ENCODE measurements at places on chromosomes 4 and X.

GRCh38 chrX:47217121-47217851, 1.2 kb upstream of the CDK16 start:
- peak; percentile 68 for DNase-seq

DNA sequence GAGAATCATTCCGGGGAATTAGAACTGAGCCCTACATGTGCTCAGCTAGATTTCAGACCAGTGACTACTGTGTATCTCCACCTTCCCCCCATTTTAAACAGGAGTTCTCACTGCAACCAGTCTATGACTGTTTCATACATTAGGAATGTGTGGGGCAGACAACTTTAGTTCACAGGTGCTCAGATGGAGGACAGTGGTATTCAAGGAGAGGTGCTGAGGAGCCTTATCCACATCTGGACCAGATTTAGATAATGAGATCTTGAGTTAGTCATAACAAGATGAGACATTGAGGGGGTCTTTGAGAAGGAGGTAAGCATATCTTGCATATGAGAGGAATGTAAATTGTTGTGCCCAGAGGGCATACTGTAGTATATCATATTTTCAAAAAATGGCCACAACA, 32.8 kb upstream of the RELL1 start:
- no peak for DNase-seq

- no peak for DNase-seq
Observed at GRCh38 chrX:27976284-27976683, 5.0 kb downstream of the DCAF8L1 start.

- DNase-seq = no peak
Observed at GRCh38 chr4:46922205-46922604, 13.2 kb upstream of the COX7B2 start.

- peak; percentile 93 for DNase-seq
Observed at GRCh38 chr4:122826553-122827257, at the start of gene FGF2. Gene FGF2, plus strand, starts transcription at chr4:122826831. Its CDS starts 344 bp downstream, at chr4:122827175.

- no peak for DNase-seq
Observed at GRCh38 chrX:15177316-15177715, 92.6 kb downstream of the ASB9 start.

DNA sequence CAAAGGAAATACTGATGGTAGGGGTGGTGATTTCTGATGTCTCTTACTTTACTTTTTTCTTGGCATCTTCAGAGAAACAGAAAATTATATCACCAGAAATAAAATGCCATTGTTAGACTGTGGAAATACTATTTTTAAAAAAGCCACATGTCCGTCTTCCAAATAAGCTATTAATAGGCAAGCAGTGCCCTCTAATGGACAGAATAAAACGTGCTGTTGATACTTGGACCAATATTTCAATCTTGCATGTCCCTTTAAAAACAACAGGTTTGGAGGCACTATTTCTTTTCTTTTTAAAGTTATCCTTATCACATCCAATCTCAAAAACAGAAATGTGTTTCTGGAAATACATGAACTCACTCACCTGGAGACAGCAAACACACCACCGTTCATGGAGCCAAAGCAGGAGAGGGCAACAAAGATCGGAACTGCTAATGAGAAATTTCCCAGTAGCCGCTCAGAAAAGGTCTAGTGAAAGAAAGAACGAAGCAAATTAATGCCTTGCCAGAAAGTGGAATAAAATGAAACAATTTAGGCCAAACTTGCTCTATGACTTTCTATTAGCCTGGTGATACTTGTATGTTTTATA, 59.2 kb downstream of the SLC7A11 start:
- peak; percentile 87 for DNase-seq

DNA sequence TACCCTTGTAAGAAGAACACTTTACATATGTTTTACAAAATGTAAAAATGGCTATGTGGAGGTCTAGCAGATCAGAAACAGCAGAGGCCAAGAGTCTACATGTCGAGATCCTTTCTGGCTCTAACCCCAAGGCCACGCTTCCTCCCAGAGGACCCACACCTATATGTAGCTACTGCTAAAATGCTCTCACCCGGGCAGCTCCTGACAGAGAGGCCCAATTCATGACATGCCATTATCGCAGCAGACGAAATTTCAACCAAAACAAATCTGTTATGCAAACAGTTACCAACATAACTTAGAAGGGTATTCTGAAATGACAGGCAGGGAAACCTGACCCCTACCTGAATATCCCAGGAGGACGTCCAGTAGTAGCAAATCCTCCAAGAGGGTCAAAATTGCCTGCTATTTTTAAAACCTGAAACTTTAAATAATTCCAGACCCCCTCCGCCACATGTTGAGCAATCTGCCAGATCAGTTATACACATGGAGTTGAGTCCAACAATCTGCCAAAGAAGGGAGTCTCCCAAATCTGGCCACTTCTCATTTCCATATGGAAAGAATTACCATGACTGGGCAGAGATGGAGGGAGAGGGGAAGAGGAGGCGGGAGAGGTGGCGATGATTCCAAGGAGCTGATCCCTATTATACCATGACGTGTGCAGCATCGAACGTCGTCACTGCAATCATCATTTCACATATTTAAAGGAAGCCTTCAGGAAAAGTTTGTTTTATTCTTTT, 192.9 kb upstream of the TBL1X start:
- DNase-seq = peak; percentile 36

GRCh38 chr4:10730019-10730418, 45.5 kb upstream of the CLNK start:
- DNase-seq = no peak

DNA sequence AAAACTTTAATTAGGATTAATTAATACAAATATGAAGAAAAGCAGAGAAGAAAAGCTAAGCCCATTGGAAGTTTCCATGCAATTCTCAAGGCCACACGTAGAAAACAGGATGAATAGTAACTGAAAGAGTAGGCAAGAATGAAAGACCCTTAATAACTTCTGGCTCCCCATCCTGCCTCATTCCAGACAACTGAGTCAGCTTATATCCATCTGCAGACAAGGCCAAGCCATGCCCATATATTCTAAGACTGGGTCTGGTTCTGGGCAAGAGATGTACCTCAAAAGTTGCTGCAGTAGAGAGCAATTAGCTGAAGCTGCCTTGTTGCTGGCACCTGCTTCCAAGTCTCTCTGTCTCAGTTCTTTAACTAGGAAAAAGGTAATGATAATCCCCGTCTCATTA, 244.1 kb downstream of the GPC3 start:
- no peak for DNase-seq

DNA sequence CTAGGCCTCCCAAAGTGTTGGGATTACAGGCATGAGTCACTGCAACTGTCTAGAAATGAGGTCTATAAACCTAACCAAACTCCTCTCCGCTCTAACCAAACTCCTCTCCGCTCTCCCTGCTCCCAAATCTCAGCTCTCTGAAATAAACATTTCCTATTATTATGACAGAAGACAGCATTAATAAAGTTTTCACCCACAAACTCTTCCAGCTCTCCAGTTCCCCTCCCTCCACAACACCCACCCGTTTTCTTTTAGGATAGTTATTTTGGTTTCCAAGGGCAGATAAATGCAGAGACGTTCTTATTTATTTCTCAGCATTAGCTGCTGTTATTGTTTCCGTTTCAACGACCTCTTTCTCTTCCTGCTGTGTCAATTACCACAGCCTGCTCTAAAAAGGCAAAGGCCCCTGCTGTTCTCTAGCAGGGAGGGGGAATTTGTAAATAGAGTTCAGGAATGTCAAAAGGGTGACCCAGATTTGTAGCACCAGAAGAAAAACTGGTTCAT, 13.3 kb upstream of the SCD5 start:
- DNase-seq = no peak

DNA sequence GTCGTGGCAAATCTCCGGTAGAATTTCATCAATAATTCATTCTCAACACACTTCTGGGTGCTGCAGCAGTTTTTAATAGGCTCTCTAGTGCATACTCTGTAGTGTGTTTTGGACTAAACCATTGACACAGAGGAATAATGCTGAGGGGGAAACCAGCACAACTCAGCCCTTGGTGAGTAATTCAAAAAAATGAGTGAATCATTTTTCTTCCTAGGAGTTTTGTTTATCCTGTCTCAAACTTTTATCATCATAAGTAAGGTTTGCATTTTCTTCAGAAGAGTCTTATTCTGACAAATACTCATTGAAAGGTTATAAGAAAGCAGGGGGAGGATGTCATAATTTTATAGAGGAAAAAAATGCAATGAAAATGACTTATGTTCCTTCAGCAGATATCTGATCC, 2542.7 kb downstream of the PCDH7 start:
- no peak for DNase-seq

- DNase-seq = no peak
Observed at GRCh38 chr4:180261346-180261745, 1981.9 kb upstream of the TENM3 start.

DNA sequence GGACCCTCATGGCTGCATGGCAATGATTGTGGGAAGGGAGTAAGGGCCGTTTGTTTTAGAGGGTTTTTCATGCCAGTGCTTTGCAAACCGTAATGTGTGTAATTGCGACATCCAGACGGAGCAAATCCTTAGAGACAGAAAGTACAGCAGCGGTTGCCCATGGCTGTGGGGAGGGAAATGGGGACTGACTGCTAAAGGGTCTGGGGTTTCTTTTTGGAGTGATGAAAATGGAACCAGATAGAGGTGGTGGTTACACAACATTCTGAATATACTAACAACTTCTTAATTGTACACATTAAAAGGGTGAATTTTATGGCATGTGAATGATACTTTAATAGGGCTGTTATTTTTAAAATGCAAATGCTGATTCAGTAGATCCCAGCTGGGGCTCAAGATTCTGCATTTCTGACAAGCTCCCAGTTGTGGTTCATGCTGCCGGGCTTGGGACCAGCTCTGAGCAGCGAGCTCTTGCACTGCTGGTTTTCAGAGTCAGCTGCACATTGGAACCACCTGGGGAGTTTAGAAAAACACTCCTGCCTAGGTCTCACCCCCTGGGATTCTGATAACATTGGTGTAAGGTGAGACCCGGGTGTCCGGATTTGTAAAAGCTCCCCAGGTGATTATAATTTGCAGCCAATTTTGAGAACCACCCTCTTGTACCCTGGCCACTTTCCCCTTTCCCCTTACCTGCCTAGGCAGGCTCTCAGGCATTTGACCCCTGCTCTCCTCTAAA, 47.7 kb downstream of the PRPS1 start:
- peak; percentile 78 for DNase-seq

DNA sequence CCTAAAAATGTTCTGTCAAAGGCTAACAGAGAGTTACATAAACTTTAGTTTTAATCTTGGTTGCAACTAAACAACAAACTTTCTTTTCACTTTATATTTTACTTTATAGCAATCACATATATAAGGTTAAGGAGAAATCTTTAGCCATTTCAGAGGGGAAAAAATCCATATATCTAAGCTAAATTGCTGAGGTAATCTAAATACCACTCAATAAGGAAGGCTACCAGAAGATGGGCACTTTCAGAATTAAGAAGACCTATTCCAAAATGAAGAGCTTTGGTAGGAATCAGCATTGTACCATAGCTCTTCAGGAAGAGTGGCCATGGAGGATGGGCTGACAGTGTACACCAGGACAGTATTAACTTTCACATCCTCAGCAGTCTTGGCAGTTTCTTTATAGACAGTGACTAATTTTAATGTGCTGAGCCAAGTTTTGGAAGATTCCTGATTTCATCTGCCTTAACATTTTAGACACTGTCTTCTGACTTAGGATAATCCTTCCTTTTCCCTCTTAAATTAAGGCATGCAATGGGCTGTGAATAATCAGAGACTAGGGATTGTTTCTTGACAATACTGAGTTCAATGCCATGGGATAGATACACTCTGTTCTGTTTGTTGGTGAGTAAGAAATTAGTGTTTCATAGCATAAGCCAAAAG, 7.1 kb downstream of the FAT4 start:
- DNase-seq = peak; percentile 42

DNA sequence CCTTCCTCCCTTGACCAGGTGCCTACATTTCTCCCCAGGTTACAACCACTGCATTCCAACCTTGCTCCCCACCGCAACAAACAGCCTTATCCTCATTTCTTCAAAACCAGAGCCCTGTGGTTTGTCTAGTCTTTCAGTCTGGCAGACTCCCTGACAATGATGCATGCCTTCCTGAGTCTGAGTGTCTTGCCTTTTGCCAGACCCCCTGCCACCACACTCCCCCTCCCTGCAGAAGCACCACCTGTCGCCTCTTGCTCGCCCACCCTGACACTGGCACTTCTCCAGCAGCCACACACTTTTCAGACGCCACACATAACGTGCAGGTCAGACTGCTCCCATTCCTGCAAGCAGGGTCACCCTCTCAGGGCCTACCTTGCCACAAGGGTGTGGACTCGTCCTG, 349.2 kb upstream of the NOCT start:
- DNase-seq = no peak
